ENCODE measurements at places on chromosomes 5 and 9.

DNA sequence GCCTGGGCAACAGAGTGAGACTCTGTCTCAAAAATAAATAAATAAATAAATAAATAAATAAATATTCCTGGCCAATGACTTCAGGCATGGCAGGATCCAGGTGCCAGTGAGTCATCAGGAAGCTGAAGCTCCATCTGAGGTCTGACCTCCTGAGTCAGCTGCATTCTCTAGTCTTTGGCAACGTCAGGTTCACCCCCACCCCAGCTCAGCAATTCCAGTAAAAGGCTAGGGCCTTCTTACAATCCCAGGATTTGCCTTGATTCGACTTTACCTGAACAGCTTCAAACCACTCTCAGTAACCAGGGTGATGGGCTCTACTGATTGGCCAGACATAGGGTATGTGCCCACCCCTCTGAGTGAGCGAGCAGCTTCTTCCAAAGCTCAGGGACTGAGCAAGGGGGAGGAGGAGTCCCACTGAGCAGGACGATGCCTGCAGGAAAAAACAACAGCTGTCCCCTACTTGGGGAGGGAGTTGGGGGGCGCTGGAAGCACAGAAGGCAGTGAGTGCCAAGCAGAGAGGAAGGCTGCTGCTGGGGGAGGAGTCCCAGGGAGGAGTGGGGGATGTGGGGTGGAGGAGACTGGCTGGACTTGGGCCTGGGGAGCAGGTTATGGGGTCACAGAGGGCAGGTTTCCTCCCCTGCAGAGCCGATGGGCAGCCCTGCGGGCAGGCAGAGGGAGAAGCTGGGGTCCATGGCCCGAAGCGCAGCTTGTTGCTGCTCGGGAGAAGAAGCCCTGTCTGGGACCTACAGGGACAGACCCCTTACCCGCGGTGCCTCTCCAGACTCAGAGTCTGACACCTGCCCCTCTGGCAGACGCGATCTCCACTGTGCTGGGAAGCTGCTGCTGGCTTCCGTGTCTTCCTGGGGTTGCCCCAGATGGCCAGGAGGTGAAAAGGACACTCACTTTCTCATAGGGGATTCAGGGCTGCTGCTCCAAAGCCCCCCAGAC is 25.9 kb upstream of the UNC5A start:
- DNase-seq: peak; percentile 79

DNA sequence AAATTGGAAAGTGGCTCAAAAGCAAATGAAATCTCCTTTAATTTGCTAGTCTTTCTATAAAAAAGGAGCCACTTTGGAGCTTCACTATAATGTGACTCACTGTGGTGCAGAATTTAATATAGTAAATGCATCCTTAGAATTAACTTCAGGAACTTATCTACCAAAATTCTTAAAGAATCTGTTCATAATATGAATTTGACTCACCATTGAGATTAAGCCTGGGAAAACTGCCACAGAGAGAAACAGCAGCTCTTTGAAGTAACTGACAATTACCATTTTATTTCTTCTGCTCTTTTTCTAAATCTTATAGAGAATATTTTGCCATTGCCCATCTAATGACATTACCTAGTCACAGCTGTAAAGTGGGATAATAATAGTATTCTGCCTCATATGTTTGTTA is 211.9 kb upstream of the CDH6 start:
- no peak for DNase-seq

GRCh38 chr9:70389621-70390266 is 24.7 kb downstream of the KLF9 start:
- peak; percentile 6 for DNase-seq

DNA sequence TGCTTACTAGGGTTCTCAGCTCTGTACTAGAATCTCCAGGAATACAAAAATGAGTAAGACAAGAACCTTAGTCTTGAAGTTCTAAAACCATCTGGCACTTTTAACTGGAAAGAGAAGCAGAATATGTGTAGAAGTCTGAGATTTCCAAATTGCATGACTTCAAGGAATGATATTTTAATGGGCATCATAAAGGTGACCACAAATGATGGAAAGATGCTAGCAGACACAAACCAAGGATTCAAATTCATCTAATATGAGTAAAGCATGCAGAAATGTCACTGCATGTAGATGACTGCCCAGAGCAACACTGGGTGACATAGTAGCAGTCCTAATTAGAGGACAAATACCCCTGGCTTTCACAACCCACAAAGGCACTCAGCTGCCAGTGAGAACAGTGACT is 117.2 kb downstream of the RPS23 start:
- DNase-seq: no peak

DNA sequence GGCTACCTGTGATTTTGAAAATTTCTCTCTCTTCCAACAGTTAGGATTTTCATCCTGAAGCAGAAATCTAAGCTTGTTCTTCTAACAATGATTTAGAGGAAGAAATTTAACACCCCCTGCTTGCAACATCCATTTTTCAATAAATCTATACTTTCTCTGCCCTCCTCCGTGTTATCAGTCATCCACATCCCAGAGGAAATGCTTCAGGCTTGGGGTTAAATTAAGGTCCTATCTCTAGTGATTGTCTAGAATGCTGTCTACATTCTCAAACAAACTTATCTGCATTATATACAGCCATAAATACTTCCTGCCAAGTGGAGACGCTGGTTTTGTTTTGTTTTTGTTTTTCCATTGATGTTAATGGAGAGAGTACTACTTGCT is 371.0 kb downstream of the CSNK1G3 start:
- no peak for DNase-seq

DNA sequence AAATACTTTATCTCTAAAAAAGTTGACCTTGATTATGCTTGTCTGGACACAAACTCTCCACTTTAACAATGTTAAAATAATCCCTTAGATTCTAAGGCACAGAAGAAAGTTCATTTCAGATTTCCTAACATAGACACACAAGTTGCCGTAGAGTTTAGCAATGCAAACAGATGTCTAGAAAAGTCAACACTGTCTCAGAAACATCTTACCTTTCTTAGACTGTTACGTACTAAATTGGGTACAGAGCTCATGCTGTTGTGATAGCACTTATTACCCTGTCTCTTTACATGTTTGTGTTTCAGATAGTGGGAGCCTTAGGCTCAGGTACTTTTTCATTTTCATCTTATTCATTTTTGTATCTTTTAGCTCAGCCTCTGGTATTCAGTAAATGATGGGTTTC is 52.0 kb downstream of the C5 start:
- DNase-seq: no peak

DNA sequence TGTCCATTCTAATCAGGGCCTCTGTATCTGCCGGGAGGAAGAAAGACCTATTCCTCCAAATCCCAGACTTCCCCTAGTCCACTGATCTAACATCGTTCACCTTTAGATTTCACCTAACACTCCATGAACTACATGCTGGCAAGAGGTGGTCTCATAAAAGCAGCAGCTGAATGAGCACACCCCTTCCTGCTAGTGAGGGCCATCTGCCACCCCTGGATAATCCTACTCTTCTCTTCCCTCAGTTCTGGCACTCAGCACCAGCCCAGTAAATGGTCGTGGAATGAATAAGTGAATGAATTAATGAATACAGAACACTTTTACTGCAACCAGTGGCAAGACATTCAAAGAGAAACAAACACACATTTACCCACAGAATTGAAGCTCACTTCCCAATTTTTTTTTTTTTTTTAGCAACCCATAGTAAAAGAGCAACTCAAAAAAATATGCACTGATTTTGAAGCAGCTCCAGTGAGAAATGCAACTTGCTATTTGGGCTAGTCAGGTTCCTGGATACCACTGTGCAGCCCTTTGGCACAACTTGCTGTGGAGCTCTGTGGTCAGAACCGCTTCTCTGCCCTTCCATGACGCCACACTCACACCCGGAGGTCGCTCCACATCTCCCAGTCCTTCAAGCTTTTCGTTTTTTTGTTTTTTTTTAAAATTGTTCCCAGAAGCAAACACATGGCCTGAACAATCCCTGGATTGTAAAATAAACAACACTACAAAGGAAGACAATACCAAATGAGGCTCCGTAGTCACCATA is 6.2 kb downstream of the RNF183 start:
- DNase-seq: no peak

DNA sequence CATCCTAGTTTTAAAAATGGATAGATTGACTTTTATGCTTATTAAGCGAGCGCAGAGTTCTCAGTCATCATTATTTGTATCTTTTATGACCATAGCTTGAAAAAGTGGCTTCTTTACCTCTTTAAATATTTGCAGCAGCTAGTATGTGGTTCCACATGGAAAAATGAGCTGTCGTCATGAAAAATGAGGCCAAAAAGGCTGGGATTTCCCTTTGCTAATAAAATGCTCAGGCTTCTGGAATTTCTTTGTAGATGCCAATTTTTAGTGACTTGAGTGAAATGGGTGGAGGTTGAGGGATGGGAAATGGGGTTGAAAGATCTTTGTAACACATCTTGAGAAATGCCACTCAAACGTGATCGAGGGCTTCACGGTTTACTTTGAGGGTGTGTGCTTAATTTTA is 35.2 kb downstream of the RAI14 start:
- no peak for DNase-seq

GRCh38 chr5:82384034-82384750 is 106.0 kb upstream of the RPS23 start:
- DNase-seq: no peak

GRCh38 chr9:137313956-137314560 is 12.0 kb upstream of the NRARP start:
- DNase-seq: no peak

GRCh38 chr9:120983259-120983837 is 56.8 kb upstream of the TRAF1 start:
- no peak for DNase-seq

DNA sequence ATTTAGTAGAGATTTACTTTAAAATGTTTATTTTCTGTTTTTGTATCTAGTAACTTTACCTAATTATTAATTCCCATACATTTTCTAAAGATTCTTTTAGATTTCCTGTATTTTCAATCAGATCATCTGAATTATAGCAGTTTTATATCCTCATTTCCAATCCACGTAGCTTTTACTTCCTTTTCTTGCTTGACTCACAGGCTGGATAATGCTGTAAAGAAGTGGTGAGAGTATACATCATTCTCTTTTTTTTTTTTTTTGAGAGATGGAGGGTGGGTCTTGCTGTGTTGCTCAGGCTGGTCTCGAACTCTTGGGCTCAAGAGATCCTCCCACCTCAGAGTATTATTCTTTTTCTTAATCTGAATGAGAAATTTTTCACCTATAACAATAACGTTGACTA is 11.2 kb upstream of the SETX start:
- DNase-seq: no peak

DNA sequence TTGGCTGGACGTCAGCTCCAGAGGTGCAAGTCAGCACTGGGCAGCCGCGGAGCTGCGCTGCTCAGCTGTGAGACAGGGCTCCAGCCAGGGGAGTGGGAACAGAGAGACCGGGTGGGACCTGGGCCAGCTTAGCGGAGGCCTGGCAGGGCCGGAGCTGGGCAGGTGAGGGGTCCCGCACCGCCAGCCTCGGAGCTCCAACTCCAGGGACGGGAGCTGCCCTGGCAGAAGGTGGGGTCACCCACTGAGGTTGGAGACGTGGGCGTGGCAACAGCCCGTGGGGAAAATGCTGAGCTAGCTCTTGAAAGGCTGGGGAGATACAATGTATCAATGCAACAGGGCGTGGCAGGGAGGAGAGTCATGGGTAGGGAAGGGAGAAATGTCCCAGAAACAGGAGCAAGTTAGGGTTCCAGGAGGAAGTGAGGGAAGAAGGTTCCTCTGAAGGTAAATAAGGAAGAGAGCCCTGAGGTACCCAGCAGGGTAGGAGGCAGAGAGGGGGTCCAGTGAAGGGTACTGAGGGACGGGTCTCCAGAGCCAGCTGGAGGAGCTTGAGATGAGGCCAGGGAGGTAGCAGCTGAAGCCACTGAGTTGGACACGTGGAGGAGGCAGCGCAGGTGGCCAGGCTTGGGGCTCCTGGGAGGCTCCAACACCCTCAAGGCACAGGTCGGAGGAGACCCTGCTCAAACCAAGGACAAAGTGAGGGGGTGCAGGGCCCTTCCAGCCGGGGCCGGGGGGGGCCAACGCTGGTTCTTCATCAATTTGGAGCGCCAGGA is 736 bp upstream of the NKD2 start:
- DNase-seq: no peak

DNA sequence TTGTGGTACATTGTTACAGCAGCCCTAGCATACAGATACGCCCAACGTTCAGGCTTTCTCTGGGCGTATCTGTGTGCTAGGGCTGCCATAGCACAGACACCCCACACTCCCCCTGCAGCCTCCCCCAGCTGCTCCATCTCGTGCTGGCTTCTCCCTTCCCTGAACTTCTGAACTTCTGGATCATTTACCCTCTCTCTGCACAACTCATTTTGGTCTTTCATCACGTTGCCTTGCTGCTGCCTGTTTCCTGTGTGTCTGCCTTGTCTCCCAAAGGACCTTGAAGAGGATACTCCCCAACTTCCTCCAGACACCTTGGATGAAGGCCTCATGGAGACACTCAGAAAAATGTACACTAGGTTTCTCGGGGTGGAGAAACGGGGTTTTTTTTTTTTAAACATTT is 37.3 kb downstream of the SLIT3 start:
- DNase-seq: no peak

DNA sequence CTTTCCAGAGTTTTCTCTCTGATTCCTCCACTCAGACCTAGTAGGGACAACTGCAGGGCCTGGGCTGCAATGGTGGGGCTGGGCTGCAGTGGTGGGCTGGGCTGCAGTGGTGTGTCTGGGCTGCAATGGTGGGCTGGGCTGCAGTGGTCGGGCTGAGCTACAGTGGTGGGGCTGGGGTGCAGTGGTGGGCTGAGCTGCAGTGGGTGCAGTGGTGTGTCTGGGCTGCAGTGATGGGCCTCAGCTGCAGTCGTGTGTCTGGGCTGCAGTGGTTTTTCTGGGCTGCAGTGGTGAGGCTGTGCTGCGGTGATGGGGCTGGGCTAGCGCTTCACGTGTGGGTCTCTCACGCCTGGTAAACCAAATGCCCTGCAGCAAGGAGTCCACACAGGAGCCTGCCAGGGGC is 27.4 kb downstream of the ABO start:
- DNase-seq: no peak

- DNase-seq: no peak
These were observed 27.3 kb downstream of the NADK2 start for GRCh38 chr5:36214436-36214835.

GRCh38 chr5:172855597-172856292 is 21.7 kb downstream of the ERGIC1 start:
- DNase-seq: no peak

DNA sequence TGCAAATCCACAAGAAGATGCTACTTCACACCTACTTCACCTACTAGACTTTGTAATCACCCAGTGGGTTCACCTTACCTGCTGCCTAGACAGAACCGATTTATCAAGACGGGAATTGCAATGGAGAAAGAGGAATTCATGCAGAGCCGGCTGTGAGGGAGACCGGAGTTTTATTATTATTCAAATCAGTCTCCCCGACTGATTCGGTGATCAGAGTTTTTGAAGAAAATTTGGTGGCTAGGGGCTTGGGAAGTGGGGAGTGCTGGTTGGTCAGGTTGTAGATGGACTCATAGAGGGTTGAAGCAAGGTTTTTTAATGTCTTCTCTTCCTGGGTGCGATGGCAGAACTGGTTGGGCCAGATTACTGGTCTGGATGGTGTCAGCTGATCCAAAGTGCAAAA is 23.4 kb downstream of the SFXN1 start:
- DNase-seq: no peak

DNA sequence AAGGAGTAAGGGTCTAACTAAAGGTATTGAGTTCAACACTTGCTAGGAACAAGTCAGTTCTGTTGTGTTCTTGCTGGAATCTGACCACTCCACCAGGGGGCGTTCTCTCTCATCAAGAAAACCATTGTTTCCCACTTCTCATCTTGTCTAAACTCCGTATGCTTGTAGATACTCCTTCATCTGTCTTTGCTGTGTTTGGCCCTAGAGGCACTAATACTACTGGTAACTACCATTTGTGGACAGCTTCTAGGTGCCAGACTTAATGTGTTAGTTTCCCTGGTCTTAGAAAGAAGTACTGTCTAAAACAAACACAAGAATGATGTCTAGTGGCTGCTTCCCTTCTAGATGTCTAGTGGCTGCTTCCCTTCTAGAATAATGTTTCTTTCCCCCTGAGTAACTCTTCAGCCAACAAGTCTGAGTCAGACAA is 18.7 kb upstream of the PTPDC1 start:
- peak; percentile 69 for DNase-seq

All from ACHN (cell line).